AG04449 (cell line): ENCODE measurements at places on chromosomes 4 and X.

GRCh38 chr4:76306882-76307659 lies 538 bp downstream of the STBD1 start:
- DNase-seq = no peak

- no peak for DNase-seq
Measured at GRCh38 chr4:52868133-52868532, 6.0 kb downstream of the RASL11B start.

DNA sequence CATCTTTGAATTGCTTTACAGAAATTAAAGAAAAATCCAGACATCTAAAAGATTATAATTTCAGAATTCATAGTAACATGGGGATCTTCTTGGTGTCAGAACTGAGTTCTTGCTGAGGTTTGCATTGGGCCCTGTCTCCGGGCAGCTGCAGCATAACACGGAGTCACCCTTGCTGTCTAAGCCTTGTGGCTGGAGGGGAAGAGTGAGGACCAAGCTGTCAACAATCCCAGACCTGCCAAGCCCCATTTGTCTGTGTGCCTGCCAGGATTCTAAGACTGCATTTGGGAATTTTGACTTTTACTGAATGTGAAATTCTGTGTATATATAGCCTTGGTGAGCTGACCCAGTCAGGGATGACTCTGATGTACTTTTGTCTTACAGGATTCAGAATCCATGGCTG lies 25.2 kb upstream of the NAP1L5 start:
- no peak for DNase-seq

GRCh38 chr4:74570095-74570494 lies 125.2 kb downstream of the AREG start:
- no peak for DNase-seq

DNA sequence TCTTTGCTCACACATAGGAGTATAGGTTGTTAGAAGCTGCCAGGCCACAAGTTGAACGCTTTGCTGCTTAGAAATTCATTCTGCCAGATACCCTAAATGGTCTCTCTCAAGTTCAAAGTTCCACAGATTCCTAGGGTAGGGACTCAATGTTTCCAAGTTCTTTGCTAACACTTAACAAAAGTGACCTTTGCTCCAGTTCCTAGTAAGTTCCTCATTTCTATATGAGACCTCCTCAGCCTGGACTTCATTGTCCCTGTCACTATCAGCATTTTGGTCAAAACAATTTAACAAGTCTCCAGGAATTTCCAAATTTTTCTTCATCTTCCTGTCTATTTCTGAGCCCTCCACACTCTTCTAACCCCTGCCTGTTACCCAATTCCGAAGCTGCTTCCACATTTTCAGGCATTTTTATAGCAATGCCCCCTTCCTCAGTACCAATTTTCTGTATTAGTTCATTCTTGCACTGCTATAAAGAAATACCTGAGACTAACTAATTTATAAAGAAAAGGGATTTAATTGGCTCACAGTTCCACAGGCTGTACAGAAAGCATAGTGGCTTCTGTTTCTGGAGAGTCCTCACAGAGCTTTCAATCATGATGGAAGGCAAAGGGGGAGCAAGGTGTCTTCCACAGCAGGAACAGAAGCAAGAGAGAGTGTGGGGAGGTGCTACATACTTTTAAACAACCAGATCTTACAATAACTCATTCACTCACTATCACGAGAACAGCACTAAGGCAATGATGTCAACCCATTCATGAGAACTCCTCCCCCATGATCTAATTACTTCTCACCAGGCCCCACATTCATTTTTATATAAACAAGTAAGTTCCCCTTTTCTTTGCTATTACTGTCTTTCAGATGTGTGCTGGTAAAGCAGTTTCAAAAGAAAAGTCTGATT lies 11.5 kb upstream of the TLR1 start:
- DNase-seq = no peak

GRCh38 chr4:8254076-8254475 lies 15.5 kb upstream of the HTRA3 start:
- no peak for DNase-seq

- DNase-seq = peak; percentile 83
Measured at GRCh38 chr4:53490965-53491622, 100.2 kb downstream of the LNX1 start.

GRCh38 chr4:620201-620600 lies 5.2 kb upstream of the PDE6B start:
- DNase-seq = no peak

GRCh38 chr4:89331686-89332544 lies 24.3 kb upstream of the GPRIN3 start:
- no peak for DNase-seq

DNA sequence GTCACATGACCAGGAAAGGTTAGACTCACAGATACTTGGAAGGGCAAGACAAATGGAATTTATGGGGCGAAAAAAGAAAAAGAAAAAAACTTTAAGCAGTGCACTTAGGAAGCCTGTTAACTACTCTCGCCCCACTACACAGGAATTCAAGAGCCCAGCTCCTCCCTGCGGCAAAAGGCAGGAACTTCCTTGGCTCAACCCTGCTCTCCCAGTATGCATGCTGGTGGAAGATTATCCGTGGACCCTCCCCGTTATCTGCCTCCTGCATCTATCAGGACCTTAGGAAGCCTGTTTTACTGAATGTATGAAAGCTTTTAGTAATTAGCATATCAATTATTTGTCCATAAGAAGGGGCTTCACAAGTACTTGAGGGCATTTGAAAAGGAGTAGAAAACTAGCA lies 40.1 kb upstream of the RPA4 start:
- DNase-seq = no peak

GRCh38 chrX:87664381-87664780 lies 146.8 kb downstream of the KLHL4 start:
- no peak for DNase-seq
